ENCODE measurements at places on chromosomes 12 and 14. TPM values are rescaled to one million over a fixed set of nuclear protein-coding genes. Genes with fewer than 3 reads are reported as not detected.

BBOF1 gene
- total RNA-seq: 9.4 TPM

TMEM132C gene
- total RNA-seq: not detected

LRRC9 gene
- total RNA-seq: not detected

KRT79 gene
- not detected for total RNA-seq

FAM186B gene
- 0.49 TPM for total RNA-seq

CEP170B gene
- 24.3 TPM for total RNA-seq

MIP gene
- 0.32 TPM for total RNA-seq

CDH24 gene
- total RNA-seq: 2.7 TPM

FIGNL2 gene
- total RNA-seq: 0.36 TPM

PDE6H gene
- total RNA-seq: not detected

GRIN2B gene
- total RNA-seq: not detected

BCL2L14 gene
- not detected for total RNA-seq

TMCC3 gene
- total RNA-seq: 0.24 TPM

IL31 gene
- total RNA-seq: not detected

P2RX2 gene
- total RNA-seq: not detected

ALX1 gene
- not detected for total RNA-seq

BMP4 gene
- 5.0 TPM for total RNA-seq

NGDN gene
- total RNA-seq: 24.8 TPM

BMAL2 gene
- 10.3 TPM for total RNA-seq

LBHD2 gene
- not detected for total RNA-seq

CAPZA3 gene
- total RNA-seq: not detected

PLCZ1 gene
- not detected for total RNA-seq

TRHDE gene
- 32.8 TPM for total RNA-seq

SMARCC2 gene
- 75.8 TPM for total RNA-seq

PTHLH gene
- 0.12 TPM for total RNA-seq

AICDA gene
- not detected for total RNA-seq

CISTR gene
- not detected for total RNA-seq

PLA2G1B gene
- not detected for total RNA-seq

KRT6B gene
- 4.1 TPM for total RNA-seq

CPNE6 gene
- not detected for total RNA-seq

KRT73 gene
- total RNA-seq: not detected

IFT43 gene
- total RNA-seq: 20.2 TPM

GUCY2C gene
- not detected for total RNA-seq

ADAMTS20 gene
- total RNA-seq: 0.12 TPM

TAS2R43 gene
- 3.4 TPM for total RNA-seq

SSPN gene
- 17.4 TPM for total RNA-seq

ZDHHC22 gene
- not detected for total RNA-seq

GPR135 gene
- 4.7 TPM for total RNA-seq

NTN4 gene
- total RNA-seq: 19.6 TPM

C12orf42 gene
- total RNA-seq: not detected

MARS1 gene
- total RNA-seq: 138 TPM

Data from hair follicle dermal papilla cell (primary cell).